ENCODE measurements at places on chromosomes 1 and 21.

- DNase-seq = no peak
Measured at GRCh38 chr1:154448331-154448811, 43.2 kb downstream of the IL6R start.

- DNase-seq = no peak
Measured at GRCh38 chr1:22508329-22508728, 55.0 kb upstream of the EPHA8 start.

GRCh38 chr1:65469889-65470340, 49.4 kb downstream of the LEPR start:
- DNase-seq = no peak

DNA sequence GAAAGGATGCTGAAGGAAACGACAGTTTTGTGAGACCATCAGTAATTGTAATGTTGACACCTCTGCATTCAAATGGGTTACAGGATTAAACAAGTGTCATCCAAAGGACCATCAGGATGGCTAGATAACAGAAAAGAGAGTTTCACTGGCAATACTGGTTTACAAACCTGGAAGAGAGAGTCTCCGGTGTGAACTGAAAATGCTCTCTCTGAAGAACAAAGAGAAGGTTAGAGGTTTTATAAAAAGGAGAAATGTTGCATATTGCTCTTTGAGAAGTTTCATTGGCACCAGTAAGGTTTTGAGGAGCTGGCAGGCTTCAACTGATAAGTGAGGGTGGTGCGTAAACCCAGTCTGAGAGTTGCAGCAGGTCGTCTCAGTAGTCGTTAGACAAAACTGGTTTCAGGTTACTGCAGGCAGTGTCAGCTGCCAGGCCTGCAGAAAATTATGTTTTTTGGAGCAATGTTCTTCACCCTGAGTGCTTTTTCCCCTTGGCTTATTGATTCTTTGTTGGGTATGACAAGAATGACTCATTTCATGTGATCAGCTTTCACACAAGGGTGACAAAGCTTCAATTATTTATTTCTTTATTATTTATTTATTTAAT, 42.2 kb downstream of the KCNK1 start:
- DNase-seq = no peak

DNA sequence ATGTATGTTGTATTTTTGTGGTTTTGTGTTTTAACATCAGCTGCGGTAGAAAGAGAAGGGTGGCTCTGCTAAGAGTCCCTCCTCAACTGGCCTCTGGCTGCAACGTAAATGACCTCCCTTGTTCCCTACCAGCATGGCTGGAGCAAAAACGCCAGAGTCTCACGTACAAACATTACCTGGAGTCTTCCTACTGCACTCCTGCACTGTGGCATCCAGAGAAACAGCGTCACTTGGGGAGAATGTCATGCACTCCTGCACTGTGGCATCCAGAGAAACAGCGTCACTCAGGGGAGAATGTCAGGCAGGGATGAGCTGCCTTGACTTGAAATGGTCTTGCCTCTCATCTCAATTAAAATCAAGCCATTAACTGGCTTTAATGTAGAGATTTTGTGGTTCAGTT, 314.2 kb downstream of the KIF26B start:
- DNase-seq = no peak

GRCh38 chr21:31879911-31880310, 7.1 kb downstream of the HUNK start:
- no peak for DNase-seq

- DNase-seq = no peak
Measured at GRCh38 chr1:202161151-202162046, 997 bp upstream of the PTPN7 start.

- no peak for DNase-seq
Measured at GRCh38 chr1:159177272-159177907, 6.0 kb downstream of the CADM3 start.

DNA sequence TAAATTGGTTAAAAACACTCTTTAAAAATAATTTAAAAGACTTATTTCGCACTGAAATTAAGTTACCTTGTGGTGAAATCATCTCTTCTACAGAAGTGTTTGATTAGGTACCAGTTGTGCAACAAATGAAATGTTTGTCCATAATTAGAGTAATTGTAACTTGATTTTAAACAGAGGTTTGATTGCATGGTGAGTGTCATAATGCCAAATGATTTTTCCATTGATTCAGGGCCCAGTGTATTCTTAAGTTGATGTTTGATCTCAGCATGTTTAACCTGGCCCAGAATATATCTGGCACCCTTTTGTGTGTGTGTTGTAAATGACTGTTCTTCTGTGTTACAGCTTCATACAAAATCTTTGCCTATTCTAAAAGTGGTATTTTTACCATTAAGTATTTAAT, 28.5 kb downstream of the LRRC8B start:
- no peak for DNase-seq

DNA sequence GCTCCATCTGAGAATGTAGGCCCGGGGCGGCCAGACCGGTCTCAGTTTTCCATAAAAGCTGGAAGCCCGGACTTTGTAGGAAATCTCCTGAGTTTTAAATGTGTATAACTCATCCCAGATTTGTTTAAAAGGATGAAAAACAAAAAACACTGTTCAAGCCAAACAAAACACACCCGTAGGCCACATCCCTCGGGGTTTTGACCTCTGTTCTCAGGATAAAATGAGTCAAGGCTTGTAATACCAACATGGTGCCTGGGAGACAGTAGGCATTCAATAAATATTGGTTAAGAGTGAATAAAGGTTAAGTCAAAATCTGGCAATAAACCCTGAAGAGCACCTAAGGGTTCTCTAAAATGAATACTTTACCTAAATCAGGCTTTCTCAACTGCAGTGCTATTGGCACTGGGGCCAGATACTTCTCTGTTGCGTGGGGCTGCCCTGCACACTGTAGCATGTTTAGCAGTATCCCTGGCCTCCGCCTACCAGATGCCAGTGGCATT, 55.0 kb downstream of the KAZN start:
- DNase-seq = no peak

GRCh38 chr1:23601135-23601967, 42.0 kb upstream of the ID3 start:
- no peak for DNase-seq

DNA sequence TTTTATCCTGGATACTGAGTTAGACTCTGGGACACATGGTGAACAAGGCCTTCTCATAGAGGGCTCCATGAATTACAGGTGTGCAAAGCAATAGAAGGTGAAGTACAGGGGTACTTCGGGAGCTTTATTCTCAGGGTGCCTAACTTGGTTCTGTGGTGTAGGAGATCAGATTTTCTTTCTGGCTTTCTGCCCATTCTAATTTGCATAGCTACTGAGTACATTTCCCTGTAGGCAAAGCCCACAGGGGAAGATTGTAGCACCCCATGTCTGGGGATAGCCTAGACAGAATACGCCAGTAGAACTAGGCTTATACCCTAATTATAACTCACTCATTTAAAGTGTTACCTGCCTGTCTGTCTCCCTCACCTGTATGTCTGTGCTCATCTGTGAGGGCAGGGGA, 49.7 kb downstream of the PGM1 start:
- no peak for DNase-seq

DNA sequence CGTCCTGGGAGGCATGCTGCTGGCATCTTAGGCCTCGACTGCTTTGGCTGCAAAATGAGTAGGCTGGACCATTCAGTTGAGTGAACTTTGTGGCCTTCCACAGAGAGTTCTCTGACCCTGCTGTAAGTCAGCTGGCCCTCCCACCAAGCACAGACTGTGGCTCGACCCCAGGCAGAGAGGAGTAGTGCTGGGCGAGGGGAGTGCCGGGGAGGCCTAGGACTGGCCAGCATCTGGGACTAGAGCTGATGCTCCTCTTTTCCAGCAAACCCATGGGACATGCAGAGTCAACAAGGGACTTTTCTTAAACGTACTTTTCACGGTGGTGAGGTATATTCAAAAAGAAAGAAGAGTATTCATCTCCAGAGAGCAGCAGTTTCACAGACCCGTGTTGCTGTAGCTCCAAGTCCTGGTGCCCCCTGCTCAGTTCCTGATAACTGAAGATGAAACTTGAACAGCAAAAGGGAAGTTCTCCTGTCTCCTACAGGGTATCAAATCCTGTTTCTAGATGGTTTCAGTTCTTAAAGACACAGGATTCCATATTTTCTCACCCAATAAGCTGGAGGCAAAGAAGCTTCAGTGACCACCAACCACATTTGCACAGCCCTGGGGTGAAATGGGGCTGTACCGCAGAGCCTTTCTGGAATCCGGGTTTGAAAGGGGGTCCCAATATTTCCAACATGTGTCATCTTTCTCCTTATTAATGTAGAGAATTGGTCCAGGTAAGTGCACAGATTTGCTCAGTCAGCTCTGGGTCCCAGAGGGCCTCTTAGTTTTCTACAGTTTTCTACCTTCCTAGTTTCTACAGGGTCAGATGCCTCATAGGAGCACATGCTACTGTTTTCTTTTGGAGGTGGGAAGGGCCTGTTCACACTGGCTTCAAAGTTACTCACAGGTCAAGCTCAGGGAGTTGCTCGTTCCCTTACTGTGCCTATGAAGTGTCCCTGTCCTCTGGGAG, 20.9 kb downstream of the BATF3 start:
- DNase-seq = no peak

DNA sequence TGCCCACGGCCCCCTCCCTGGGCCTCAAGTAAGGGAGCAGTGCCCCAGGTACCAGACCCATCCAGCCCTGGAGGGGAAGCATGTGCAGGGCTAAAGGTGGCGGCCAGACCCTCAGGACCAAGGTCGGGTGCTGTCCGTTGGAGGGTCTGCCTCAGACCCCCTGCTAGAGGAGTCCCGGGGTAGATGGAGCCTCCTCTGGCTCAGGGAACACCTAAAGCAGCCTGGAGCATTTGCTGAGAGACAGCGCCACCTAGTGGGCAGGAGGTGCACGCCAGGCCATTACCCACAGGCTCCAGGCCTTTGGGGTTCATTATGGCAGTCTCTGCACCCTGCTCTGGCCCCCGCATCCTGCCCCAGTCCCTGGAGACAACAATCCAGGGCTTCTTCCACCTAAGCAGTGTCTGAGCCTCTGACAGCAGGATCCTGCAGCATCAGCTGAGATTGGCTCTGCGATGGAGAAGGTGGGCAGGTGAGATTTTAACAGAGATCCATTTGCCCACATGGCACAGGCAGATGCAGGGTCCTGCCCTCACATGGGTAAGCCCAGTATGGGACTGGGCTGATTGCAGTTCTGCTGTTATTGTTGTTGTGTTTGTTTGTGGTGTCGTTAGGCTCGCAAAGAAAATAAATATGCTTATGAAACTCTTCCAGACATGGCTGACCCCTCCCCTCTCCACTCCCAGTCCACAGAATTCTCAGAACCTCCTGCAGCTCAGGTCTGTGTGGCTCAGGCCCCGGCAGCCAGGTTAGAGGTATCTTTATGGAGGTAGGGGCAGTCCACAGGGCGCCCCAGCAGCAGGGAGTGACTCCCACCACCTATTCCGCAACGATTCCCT, 42.4 kb downstream of the CTNNBIP1 start:
- peak; percentile 51 for DNase-seq

DNA sequence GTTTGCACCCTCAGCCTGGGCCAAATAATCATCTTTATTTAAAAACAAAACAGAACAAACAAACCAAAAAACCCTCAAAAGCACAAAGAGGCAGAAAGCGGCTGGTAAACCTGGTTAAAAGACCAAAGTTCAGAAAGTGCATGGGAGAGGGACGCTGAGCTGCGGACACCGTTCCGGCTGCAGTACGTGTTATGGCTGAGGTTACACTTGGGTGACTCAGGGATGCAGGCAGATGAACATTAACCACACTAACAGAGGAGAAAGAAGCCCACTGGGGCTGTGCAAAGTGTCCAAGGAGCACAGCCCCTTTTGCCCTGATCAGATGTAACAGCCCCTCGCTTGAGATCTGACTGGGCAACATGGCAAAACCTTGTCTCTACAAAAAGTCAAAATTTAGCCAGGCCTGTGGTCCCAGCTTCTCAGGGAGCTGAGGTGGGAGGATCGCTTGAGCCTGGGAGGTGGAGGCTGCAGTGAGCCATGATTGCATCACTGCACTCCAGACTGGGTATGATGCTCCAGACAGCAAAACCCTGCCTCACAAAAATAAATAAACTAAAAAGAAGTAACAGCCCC, 28.3 kb downstream of the GPR157 start:
- DNase-seq = no peak

- DNase-seq = no peak
Measured at GRCh38 chr1:20255666-20256065, 35.0 kb upstream of the VWA5B1 start.

DNA sequence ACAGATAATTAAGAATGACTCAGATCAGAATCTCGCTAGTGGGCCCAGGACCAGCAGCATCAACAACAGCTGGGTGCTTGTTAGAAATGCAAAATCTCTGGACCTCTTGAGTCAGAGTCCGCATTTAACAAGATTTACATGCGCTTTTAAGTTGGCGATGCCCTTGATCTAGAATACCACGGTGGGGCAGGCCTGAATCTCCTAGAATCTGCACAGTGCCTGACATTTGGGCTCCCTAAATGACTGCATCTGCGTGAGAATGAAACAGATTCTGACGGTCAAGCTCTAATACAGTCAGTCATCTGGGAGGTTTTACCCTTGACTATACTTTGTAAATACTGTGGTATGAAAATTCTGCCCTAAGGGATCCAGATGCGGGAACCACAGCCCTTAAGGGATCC, 17.2 kb upstream of the RAB29 start:
- no peak for DNase-seq

- no peak for DNase-seq
Measured at GRCh38 chr1:245797592-245798348, 643.0 kb downstream of the KIF26B start.

- DNase-seq = peak; percentile 16
Measured at GRCh38 chr1:233357595-233358397, 30.3 kb downstream of the MAP3K21 start.

DNA sequence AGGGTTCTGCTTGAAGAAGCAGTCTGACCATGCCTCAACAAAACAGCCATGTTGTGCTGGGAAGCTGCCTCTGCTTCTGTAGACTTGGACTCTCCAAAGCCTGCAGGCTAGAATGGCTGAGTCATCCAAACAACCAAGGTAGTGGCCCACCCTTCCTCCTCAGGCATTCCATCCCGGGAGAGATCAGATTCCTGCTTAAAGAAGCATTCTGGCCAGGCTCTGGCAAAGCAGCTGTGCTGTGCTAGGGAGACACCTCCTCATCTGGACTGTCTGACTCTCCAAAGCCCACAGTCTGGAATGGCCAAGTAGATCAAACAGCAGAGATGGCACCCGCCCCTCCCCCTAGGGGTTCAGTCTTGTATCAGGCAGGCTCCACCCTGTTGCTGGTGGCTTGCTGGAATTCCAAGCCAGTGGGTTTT, 38.3 kb upstream of the F3 start:
- DNase-seq = no peak

Measured in C1 segment of cervical spinal cord (tissue), 14 donors.